ENCODE measurements at places on chromosomes 4 and X. TPM values are rescaled to one million over a fixed set of nuclear protein-coding genes. Genes with fewer than 3 reads are reported as not detected.

GRCh38 chr4:156291317-156291716, 337.7 kb upstream of the CTSO start:
- no peak for DNase-seq

DNA sequence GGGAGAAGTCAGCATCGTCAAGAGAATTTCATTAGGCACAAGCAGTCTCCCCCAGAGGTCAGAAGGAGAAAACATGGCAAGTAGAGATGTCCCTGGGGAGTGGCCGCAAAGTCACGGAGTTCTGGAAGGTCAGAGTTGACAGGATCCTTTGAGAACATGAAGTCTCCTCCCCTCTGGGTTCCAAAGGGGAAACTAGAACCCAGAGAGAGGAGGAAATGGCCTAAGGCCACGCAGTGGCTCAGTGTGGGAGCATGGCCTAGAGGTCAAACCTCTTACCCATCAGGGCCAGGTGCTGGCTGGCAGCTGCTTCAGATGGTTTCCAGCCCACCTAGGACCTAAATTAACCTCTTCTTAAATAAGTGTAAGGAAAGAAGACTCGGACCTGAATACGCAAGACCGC, 884 bp downstream of the IDH3G start:
- no peak for DNase-seq

Gene RTL5
- 3.3 TPM for polyA plus RNA-seq

DNA sequence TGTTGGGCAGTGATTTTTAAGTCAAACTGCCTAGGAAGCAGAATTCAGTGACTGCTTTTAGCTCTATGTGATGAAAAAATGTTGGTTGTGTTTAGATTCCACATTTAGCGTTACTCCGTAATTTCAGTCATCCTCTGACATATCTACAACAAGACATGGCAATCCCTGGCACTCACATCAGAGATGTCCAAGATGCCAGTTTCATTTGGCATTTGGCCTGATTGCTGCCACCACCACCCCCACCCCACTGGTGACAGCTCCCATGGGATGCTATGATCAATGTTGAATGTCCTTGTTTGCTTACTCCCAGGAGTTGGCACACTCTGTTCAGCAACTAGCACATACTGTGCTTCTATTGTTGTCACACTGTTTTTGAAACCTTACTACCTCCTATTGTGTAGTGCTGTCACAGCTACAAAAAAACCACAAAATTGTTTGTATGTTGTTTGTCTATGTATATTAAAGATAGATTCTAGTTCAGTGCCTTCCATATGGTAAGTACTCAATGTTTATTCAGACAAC, 101.4 kb downstream of the AWAT2 start:
- no peak for DNase-seq

Gene HSFX1
- polyA plus RNA-seq: 0.45 TPM

Gene PDLIM3
- 0.18 TPM for polyA plus RNA-seq

Gene RFC1
- 24.5 TPM for polyA plus RNA-seq

DNA sequence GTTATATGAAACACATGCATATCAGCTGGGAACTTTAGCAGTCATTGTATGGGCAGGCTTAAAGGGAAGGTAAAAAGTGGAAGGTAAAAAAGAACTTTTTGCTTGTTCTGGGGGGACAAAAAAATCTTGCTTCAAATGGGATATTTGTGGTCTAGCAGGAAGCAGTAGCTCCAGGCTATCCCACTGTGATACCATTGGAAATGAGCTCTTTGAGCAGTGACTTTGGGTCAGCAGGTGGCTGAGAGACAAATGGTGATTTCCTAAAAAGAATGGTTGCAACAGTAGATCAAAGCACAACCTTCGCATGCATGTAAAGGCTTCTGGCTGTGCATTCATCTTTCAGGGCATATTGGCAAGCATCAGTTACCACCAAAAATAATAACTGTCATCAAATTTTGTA, 106.2 kb downstream of the RS1 start:
- no peak for DNase-seq

Gene CXCL11
- polyA plus RNA-seq: not detected

DNA sequence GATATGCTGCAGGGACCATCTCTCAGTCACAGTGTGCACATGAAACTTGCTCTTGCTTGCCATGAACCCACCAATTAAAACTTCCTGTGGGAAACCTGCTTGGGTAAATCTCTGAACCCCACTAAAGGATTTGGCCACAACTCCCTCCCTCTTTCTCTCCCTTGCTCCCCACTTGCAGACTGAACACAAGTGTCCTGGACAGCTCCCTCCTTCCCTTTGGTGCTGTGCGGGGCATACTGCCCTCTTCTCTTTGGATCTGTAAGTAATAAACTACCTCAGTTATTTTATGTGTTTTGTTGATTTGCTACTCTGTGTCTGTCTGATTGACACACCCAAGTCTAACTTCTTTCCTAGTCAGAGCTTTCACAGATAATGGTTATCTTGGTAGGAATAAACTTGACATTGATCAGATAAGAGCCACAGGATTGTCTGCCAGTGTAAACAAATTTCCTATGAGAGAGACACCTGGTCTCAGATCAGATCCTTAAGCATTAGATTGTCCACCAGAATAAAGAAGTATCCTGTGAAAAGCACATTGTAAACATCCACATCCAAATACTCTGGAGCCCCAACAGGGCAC, 41.8 kb downstream of the SULT1E1 start:
- no peak for DNase-seq

DNA sequence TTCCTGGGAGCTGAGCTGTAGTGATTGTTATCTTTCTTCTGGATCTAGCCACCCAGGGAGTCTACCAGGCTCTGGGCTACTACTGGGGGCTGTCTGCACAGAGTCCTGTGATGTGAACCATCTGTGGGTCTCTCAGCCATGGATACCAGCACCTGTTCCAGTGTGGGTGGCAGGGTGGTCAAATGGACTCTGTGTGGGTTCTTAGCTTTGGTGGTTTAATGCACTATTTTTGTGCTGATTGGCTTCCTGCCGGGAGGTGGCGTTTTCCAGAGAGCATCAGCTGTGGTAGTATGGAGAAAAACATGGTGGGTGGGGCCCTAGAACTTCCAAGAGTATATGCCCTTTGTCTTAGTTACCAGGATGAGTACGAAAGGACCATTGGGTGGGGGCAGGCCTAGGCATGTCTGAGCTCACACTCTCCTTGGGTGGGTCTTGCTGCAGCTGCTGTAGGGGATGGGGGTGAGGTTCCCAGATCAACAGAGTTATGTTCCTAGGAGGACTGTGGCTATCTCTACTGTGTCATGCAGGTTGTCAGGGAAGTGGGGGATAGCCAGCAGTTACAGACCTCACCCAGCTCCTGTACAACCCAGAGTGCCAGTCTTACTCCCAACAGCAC, 264.8 kb upstream of the LDB2 start:
- DNase-seq: no peak

GRCh38 chrX:13219991-13220764, 99.7 kb downstream of the ATXN3L start:
- DNase-seq: no peak

- DNase-seq: no peak
Observed at GRCh38 chr4:48877827-48878535, 28.6 kb downstream of the OCIAD2 start.

All from A549 (cell line).